Naive thymus-derived CD8-positive, alpha-beta T cell (primary cell): ENCODE measurements at places on chromosomes 1 and 21.

DNA sequence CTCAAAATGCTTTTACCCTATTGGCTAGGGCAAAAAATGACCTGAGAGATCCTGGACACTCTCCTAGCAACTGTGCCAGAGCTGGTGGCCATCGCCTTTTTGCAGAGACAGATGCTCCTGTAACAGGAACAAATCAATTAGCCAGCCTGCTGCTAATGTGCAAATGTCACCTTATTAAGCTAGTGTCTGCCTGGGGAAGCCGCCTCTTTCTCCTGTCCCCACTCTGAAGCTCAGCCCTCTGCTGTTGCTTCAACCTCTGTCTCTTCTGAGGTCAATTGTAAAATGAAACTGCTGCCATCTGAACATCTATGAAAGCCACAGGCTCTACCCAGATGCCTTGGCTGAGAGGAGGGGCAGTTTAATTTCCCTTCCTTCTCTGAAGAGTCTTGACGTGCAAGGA is 85.5 kb upstream of the CACNA1E start:
- peaks cover 41% of the 10 kb centered on the region for H3K4me1 ChIP-seq
- no peaks in the 10 kb centered on the region for H3K27me3 ChIP-seq
- peak; percentile 5 for DNase-seq
- no peaks in the 10 kb centered on the region for H3K36me3 ChIP-seq
- H3K27ac ChIP-seq: no peak overlapping the region
- no peak overlapping the region for H3K4me3 ChIP-seq

DNA sequence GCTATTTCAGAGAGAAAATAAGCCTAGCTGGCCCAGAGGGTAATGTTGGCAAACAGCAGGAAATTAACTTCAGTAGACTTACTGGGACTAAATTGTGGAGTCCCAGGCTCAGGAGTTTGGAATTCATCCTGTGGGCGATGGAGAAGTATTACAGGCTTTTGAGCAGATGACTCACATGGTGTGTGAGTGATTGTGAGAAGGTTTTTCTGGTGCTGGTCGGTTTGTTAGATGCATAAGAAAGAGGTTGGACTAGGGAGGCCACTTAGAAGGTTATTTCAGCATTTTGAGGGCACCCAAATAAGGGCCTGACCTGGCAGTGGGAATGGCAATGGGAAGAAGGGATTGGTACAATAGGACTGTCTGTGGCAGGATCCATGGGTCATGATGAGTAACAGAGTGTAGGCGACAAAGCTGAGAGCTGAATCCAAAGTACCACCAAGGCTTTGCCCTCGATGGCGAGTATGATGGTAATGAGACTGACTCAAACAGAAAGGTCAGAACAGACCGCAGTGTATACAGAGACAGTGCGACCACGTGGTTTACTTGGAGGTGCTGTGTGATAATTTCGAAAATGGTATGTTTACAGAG is 69.2 kb upstream of the KIF26B start:
- no peaks in the 10 kb centered on the region for H3K36me3 ChIP-seq
- H3K27me3 ChIP-seq: peaks cover 1% of the 10 kb centered on the region
- DNase-seq: no peak
- no peak overlapping the region for H3K4me3 ChIP-seq
- H3K27ac ChIP-seq: no peak overlapping the region
- H3K4me1 ChIP-seq: no peaks in the 10 kb centered on the region

DNA sequence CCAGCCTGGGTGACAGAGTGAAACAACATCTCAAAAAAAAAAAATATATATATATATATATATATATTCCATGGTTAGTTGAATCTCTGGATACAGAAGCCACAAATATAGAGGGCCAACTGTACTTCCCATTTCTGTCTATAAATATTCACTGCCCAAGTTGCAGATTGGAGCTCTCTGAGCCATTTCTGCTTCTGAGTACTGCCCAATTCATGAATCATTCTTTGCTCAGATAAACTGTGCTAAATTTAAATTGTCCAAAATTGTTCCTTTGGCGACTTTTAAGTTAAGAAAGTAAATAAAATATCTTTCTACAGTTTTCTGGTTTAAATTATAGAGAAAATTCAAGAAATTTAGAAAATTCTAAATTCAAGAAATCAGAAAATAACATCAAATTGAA is 23.2 kb upstream of the C1orf146 start:
- no peak overlapping the region for H3K4me3 ChIP-seq
- no peaks in the 10 kb centered on the region for H3K36me3 ChIP-seq
- no peaks in the 10 kb centered on the region for H3K27me3 ChIP-seq
- H3K27ac ChIP-seq: no peak overlapping the region
- H3K4me1 ChIP-seq: no peaks in the 10 kb centered on the region

DNA sequence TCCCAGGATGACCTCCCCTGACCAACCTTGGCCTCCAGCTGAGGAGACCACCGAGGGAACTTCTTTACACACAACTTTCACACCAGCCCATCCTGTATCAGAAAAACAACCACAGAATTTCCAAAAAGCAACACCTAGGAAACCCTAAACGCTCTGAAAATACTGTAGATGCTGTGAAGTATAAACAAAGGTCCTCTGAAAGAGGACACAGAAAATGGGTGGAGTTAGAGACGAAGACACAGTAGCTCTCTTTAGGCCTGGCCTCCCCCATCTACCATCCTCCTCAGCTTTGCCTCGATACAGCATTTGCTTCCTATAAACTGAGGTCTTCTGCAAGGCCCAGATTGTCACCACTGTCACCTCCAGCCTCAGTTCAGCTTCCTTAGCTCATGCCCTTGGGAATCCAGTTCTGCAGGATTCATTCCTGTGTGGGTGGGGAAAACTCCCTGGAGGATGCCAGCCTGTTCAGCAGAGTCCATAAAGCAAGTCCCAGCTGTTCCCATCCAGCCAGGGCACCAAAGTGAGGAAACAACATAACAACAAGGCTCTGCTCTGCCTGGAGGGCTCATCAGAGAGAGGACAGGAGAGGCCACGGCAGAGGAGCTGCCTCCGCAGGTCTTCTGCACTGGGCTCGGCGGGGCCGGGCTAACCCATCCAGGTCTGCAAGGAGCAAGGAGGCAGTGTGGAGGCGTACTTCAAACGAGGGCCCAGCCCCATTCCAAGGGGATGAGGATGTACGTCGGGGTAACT is 15.0 kb downstream of the PIK3C2B start:
- H3K4me3 ChIP-seq: peak overlapping the region; percentile 45
- no peak for DNase-seq
- H3K27ac ChIP-seq: peak overlapping the region; percentile 77

DNA sequence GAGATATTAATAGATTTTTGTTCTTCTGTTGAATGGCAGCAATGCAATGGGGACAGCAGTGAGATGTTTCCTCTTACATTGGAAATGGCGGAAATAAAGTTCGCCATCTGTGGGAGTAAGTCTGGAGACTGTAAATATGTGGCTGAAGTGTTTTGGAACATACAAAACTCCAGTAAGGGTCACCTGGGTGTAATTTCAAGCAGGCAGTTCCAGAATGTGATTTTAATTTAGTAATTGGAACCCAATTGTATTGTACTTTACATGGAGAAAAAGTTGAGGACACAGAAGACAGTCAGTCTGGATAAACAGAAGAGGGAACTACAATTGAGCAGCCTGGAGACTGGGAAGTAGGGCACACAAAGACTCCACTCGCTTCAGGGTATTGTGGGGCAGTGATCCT is 108.6 kb downstream of the NTMT2 start:
- no peaks in the 10 kb centered on the region for H3K36me3 ChIP-seq
- no peak overlapping the region for H3K4me3 ChIP-seq
- no peaks in the 10 kb centered on the region for H3K4me1 ChIP-seq
- DNase-seq: no peak
- H3K27ac ChIP-seq: no peak overlapping the region
